ENCODE measurements at places on chromosomes 1 and 21.

GRCh38 chr1:10398278-10398733 lies 558 bp upstream of the PGD start:
- DNase-seq, result no peak

DNA sequence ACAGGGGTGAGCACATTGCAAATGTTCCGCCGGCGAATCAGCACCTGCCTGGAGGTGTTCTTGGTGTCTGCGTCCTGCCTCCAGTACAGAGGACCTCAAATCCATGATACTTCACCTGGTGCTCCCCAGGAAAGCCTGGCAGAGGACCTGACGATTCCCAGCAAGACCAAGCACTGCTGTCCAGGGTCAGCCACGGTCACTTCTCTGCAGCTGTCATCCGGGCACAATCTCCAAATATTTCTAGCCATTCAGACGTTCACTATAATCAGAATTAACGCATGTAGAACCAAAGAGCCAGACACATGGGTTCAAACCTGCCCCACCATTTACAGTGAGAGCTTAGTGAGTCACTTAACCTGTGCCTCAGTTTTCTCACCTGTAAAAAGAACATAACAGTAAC lies 74.5 kb downstream of the CLIC6 start:
- DNase-seq, result no peak

DNA sequence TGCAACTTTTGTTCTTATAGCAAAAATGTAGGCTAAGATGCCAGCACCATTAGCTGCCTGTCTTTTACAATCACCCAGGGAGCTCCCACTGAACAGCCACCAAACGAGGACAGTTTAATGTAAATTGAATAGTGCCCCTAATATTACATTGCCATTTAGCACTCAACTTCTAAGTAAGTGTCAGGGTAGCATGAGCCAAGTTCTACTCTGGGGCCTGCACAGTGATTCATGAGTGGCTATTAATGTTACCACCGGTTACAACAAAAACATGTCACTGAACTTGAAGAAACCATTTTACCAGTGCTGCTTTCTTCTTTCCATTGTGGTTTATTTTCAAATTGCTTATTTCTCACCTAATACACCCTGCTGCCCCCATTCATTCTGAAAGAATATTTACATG lies 295.6 kb upstream of the RRP15 start:
- no peak for DNase-seq

- DNase-seq, result no peak
These were observed 40.6 kb downstream of the ARID4B start for GRCh38 chr1:235287208-235287882.

GRCh38 chr1:41053316-41053715 lies 31.8 kb upstream of the SLFNL1 start:
- DNase-seq, result no peak
